ENCODE measurements at places on chromosomes 1 and 21.

- no peak for DNase-seq
Measured at GRCh38 chr1:175410560-175410959, 218.0 kb upstream of the KIAA0040 start.

- peak; percentile 20 for DNase-seq
Measured at GRCh38 chr1:214514032-214514818, 37.2 kb downstream of the PTPN14 start.

GRCh38 chr1:46159516-46159915 lies 15.4 kb upstream of the TSPAN1 start:
- DNase-seq = no peak

GRCh38 chr1:165696625-165697100 lies 1.7 kb downstream of the ALDH9A1 start:
- DNase-seq = no peak

GRCh38 chr1:97621955-97622354 lies 298.9 kb downstream of the DPYD start:
- DNase-seq = no peak

- no peak for DNase-seq
Measured at GRCh38 chr1:61332196-61332753, 249.9 kb downstream of the NFIA start.

- DNase-seq = no peak
Measured at GRCh38 chr1:75392278-75392677, 218.6 kb downstream of the SLC44A5 start.

GRCh38 chr1:206897175-206897574 lies at the start of gene IL24:
Gene IL24 (plus strand): TSS chr1:206897443. CDS start chr1:206897833, 390 bp downstream.
- no peak for DNase-seq

GRCh38 chr1:2019172-2019543 lies at the start of gene GABRD:
Gene GABRD (plus strand): TSS chr1:2019345. CDS start chr1:2019424, 79 bp downstream.
- peak; percentile 63 for DNase-seq

- no peak for DNase-seq
Measured at GRCh38 chr1:229075217-229075616, 195.7 kb upstream of the RAB4A start.

GRCh38 chr1:111406321-111406768 lies 21.2 kb downstream of the OVGP1 start:
- DNase-seq = no peak

GRCh38 chr1:12197483-12197880 lies 30.7 kb downstream of the TNFRSF1B start:
- no peak for DNase-seq

DNA sequence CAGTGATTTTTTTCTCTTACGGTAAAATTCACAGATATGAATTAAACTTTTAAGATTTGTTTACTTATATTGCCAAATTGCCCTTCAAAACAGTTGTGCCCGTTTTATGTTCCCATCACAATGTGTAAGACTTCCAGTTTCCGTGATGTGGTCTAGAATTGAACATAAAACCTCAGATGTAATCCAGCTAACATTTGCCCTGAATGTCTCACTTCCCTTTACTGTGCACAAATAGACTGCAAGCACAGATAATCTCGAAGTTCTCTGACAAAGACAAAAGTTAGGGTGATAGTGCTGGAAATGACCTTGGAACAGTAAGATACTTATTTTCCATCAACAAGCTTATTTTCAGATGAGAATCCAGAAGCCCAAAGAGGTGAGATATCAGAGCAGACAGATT lies 177.5 kb downstream of the ZZZ3 start:
- DNase-seq = no peak

DNA sequence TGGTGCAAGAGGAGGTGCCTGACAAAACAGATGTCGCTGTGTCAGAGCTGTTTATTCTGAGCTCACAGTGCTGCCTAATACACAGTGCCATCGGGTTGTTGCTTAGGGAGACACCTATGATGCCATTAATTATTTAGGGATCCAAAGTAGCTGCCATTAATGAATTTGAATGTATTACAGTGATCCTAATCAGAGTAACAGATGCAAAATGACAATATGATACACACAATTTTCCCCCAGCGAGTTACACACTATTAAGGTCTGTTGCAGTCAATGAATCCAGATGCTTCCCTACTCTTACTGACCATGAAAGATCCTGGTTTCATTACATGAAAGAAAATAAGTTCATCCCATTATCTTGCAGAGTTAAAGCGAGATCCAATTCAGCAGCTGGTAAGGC lies 91.3 kb downstream of the RWDD3 start:
- no peak for DNase-seq

DNA sequence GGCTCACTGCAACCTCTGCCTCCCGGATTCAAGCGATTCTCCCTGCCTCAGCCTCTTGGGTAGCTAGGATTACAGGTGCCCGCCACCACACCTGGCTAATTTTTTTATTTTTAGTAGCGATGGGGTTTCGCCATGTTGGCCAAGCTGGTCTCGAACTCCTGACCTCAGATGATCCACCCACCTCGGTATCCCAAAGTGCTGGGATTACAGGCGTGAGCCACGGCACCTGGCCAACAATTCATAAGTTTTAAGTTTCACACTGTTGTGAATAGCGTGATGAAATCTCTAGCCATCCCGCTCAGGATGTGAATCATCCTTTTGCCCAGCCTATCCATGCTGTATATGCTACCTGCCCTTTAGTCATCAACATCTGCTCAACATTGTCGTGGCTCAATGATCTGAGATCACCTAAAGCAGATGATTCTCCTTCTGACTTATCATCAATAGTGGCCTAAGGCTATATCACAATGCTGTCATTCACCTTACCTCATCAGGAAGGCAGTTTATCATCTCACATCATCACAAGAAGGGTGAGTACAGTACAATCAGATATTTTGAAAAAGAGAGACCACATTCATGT lies 2.6 kb downstream of the PFDN2 start:
- no peak for DNase-seq

DNA sequence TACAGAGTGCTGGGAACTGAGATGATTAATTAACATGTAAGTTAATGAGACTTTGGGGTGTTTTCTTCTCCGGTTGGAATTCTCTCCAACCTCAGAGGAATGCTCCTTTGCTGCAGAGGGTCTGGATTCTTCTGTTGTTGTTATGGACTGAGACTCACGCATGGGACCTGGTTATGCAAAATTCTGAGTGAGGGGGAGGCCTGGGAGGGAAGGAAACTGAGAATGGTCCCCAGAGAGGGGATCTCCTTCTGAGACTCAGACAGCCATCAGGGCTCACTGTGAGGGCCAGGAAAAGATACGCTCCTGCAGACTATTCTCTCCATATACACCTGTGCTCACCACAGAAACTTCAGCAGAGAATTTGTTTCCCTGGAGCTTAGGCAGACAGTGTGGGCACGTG lies 56.3 kb downstream of the HTR6 start:
- no peak for DNase-seq

DNA sequence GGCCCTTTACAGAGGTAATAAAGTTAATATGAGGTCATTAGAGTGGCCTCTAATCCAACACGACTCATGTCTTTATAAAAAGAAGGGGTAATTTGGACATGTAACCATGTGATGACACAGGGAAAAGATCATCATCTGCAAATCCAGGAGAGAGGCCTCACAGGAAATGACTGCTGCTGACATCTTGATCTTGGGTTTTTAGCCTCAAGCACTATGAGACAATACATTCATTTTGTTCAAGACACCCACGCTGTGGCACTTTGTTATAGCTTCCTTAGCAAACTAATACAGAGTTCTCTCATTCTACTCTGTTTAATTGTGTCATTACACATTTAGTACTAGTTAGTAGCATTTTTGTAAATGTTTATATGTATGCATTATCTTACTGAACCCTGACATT lies 64.0 kb upstream of the RUNX1 start:
- no peak for DNase-seq

DNA sequence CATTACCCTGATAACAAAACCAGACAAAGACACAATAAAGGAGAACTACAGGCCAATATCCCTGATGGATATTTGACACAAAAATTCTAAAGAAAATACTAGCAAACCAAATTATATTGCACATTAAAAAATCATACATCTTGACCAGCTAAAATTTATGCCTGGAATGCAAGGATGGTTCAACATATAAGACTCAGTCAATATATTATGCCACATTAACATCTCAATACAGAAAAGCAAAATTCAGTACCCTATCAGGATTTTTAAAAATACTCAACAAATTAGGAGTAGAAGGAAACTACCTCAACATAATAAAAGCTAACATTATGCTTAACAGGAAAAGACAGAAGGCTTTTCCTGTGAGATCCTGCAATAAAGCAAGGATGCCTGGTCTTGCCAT lies 177.1 kb downstream of the MAGI3 start:
- DNase-seq = no peak

- peak; percentile 86 for DNase-seq
Measured at GRCh38 chr21:33025489-33026442, at the start of gene OLIG2. Gene OLIG2 (plus strand): TSS chr21:33025935. CDS start chr21:33026863, 928 bp downstream.

DNA sequence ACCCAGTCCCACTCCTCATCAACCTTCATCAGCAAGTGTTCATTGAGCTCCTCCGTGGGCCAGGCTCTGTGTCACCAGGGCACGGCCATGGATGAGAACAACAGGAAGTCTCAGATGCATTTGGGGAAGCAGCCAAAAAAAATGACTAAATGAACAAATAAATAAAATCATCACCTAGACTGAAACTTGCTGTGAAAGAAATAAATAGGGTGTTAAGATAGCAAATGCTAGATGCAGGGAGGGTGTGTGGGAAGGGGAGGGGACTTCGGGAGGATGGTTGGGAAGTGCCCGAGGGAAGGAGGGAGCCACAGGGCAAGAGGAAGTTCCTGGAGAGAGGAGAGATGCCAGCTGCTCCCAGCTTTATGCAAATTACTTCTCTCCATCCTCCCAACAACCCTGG lies 696.7 kb downstream of the PTPRU start:
- no peak for DNase-seq

DNA sequence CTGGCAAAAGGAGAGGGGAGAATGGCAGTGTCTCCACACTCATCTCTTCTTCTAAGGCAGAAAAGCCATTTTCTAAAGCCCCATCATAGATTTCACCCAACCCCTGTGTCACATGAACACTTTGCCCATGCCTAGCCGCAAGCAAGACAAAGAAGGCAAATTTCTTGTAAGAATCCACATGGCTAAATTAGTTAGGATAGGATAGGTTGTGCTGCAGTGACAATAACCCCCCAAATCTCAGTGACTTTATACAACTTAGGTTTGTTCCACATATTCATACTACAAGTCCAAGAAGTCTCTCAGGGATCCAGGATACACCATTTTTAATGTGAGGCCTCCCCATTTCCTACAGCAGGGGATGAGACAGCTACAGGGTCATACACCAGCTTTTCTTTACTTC lies 40.8 kb downstream of the MIS18A start:
- no peak for DNase-seq

GRCh38 chr1:3174487-3175247 lies 105.7 kb downstream of the PRDM16 start:
- DNase-seq = no peak

DNA sequence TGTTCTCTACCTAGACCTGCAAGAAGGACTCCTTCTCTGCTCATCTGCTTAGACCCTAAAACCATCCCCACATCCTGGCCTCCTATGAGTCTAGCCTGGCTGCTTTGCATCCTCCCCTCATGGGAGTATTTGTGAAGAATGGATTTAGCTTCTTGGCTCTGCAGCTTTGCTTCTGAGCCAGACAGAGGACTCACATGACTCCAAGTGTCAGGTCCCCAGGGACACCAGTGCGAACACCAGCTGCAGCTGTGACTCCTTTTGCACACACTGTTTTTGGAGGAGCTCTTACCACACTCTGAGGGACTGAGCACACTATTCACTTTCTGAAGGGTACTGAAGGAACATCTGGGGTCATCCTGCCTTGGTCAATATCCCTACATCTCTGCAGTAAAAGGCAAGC lies 131.8 kb upstream of the SGIP1 start:
- peak; percentile 12 for DNase-seq

DNA sequence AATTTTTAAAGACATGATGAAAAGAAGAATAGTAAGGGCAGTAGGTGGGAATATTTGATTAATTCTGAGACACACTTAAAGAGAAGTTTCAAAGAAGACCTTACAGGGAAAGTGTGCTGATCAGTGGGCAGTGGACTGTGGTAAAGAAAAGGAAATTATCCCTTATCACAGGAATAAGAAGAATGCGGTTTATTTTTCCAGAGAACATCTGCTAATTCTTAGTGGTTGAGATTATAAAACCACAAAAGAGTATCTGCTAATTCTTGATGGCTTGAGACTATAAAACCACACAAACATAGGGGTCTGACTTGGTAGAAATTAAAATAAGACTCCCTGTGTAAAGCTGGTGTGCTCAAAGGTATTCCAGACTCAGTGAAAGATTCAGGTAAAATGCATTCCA lies 60.0 kb upstream of the KCTD3 start:
- DNase-seq = no peak

DNA sequence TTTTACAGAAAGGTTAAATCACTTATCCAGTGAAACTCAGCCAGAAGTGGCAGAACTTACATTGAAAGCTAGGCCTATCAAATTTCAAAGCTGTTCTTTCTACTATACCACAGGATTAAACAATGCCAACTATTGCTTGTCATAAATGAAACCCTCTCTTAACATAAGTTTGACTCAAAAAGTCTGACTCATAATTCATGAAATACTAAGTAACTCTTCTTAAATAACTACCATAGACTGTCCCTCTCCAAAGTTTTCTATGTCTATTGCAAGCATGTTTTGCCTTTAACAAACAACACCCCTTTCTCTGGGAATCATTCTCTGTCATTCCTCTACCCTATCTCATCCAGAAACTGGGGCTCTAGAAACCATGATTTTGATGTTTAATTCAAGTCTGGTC lies 109.5 kb upstream of the UBE2U start:
- DNase-seq = no peak

- DNase-seq = no peak
Measured at GRCh38 chr1:3778590-3779264, 6.2 kb downstream of the SMIM1 start.

- DNase-seq = no peak
Measured at GRCh38 chr1:41835485-41835884, 83.2 kb downstream of the HIVEP3 start.

DNA sequence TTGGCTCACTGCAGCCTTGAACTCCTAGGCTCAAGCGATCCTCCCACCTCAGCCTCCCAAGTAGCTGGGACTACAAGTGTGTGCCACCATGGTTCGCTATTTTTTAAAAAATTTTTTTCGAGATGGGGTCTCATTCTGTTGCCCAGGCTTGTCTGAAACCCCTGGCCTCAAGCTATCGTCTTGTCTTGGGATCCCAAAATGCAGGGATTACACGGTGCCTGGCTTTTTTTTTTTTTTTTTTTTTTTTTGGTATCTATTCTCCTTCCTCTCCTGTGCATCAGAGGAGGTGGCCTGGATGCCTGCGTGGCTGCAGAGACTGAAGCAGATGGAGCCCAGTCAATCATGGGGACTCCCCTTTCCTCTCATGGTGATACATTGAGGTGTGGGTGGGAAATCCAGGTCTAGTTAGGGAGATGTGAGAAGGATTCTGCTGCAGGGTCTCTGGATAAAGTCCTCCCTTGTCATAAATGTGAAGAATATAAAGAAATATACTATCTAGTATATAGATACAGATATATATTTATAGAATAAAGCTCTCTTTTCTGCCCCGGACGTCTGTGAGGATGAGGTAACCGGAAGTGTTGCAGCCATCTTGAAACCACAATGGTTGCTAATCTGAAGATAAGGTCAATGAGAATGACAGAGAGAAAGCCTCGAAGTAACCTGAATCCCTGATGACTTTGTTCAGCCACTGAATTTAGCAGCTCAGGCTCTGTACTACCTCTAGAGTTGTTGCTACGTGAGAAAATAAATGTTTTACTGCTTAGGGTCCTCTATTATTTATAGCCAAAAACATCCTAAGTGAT lies 19.5 kb upstream of the RGSL1 start:
- DNase-seq = no peak

- DNase-seq = peak; percentile 64
Measured at GRCh38 chr1:39900662-39901463, 854 bp downstream of the MYCL start.
